Hematopoietic multipotent progenitor cell treated with erythropoietin and hydrocortisone succinate and interleukin-3 and kit ligand, for 4 days (in vitro differentiated cells): ENCODE measurements at places on chromosomes 5 and 9.
A peak's percentile ranks its signal among the peaks of the same experiment; 100 is the strongest.

- DNase-seq = no peak
Observed at GRCh38 chr5:39863926-39864552, 439.3 kb upstream of the DAB2 start.

- peak; percentile 95 for DNase-seq
Observed at GRCh38 chr5:177454397-177455035, 7.9 kb downstream of the PRR7 start.

DNA sequence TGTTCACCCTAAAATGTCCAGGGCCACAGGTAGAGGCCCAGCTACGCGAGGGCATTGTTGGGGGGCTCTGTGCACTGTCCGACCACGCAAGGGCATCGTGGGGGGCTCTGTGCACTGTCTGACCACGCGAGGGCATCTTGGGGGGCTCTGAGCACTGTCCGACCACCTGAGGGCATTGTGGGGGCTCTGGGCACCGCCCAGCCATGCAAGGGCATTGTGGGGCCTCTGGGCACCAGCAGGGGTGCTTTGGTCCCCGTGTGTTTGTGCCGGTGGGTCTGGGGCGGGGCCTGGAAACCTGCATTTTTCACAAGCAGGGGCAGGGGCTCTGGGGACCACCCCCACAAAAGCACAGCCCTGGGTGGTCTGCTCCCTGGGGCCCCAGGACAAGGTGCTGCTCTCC, 41.5 kb upstream of the RXRA start:
- DNase-seq = no peak

GRCh38 chr5:9105851-9106250, 440.0 kb downstream of the SEMA5A start:
- DNase-seq = no peak

GRCh38 chr5:58629271-58630159, 46.6 kb downstream of the RAB3C start:
- peak; percentile 65 for DNase-seq

GRCh38 chr9:38094165-38094564, 25.1 kb upstream of the SHB start:
- no peak for DNase-seq

DNA sequence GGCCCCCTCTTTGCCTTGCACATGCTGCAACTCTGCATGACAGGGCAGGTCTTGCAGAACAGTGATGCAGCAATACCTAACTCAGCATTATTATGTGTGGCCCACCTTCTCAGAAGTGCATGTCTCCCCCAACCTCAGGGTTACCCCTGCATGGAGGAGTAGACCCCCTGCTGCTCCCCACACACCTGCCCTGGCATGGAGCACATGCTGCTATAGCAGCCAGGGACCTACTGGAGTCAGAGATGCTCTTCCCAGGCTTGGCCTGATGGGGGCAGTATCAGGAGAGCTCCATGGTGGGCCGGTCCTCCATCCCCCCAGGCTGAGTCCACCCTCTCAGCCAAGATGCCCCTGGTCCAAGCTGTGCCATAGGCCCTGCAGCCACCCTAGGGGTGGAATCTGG, 13.2 kb upstream of the BOD1 start:
- peak; percentile 29 for DNase-seq

DNA sequence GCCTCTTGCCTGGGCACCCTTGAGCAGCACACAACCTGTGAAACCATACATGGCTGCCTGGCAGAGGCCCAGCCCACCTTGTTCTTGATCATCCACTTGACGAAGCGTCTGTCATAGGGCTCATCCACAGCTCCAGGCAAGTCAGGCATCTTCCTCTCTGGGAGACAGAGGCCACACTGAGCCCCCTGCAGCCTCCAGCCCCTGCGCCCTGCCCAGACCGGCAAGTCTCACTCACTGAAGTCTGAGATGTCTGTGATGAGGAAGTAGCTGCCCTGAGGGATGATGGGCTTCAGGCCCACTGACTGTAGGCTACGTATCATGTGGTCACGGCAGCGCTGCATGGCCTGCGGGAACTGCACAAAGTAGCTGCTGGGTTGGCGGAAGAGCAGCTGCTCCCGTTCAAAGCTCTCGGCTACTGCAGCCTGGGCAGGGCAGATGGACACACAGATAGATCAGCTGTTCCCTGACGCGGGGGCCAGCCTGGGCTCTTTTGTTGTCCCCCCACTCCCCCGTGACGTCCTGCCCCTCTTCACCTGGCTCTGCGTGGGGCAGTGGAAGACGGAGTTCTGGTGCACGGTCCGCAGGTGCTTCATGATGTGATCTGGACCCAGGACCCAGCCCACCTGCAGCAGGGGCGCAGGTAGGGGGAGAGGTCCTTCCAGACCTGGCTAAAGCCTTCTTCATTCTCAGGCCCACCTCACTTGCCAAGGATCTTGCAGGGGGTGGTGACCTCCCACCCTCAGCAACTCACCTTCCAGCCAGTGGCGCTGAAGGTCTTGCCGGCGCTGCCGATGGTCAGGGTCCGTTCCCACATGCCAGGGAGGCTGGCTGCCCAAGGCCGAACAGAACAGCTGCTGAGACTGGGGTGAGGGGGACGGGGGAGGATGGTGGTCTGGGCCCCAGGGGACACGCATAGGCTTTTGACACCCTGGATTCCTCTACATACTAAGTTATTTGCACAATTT, 5.9 kb upstream of the SPOUT1 start:
- no peak for DNase-seq

DNA sequence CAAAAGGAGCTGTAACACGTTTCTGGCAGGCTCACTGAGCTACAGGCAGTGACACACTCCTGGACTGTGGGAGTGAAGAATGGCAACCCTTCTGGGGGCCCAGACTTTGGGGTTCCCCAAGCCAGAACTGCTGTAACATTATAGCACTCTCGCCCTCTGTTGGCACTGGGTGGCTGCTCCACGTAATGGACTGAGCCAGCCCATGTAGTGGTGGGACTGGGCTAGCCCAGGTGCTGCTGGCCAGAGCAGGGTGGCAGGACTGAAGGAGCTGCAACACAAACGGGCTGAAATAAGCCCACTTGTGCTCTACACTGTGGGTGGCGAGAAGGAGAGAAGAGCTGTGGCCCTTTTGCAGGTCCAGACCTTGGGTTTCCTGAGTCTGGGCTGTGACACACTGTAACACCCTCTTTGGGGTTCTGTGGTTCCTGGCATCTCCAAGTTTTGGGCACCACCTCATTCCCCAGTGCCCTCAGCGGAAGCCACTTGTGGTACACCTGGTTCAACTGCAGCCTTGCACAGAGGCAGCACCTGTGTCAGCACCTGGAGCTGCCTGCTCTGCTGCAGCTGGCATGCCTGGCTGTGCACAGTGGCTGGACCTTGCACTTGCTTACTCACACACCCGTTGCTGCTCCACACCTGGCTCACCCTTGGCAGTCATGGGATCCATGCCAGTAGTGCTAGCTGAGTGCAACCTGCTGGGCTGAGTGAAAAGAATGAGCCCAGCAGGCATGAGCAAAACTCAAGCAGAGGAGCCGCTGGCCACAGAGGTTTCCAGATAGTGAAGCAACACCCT, 95.0 kb upstream of the PRR16 start:
- DNase-seq = no peak

DNA sequence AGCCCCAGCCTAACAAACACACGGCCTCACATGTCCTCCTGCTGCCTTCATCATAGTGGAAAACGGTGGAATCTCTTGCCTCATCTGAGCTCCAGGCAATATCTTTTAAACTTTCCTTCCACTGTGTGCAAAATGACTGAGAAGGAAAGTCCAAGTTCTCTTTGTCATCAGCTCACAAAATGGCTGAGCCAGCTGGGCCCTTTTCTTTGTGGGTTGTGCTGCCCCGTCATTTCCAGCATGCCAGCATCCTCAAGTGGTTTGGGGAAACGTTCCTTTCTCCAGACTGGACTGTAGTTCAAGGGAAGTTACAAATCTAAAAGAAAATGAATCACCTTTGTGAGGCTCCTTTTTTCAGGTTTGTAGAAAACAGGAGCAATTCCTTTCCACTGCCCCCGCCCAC, 171.1 kb upstream of the FSTL4 start:
- no peak for DNase-seq

- no peak for DNase-seq
Observed at GRCh38 chr5:19835442-19835841, 152.6 kb downstream of the CDH18 start.

DNA sequence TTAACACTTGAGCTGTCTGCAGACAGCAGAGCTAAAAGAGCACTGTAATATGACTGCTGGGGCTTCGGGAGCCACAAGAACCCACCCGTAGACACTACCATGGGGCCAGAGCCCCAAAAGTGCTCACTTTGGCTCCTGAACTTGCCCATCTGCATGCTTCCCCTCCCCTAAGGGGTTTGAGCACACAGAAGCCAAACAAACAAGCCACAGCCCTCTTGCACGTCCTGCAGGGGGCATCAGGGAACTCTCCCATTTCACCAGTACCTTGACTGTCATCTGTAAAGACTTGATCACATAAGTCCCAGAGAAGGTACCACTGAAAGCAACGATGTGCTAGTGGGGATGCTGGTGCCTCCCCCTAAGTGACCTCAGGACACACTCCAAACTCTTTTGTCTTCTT, 681.8 kb downstream of the SEMA5A start:
- peak; percentile 35 for DNase-seq

- DNase-seq = no peak
Observed at GRCh38 chr5:164073081-164073480, 567.7 kb downstream of the MAT2B start.

- peak; percentile 36 for DNase-seq
Observed at GRCh38 chr9:108634204-108634603, 221.6 kb downstream of the ACTL7B start.

- DNase-seq = peak; percentile 49
Observed at GRCh38 chr9:74496819-74497747, at the start of gene RORB. Gene RORB (plus strand): TSS chr9:74497335. CDS start chr9:74497977, 642 bp downstream.

GRCh38 chr9:656926-657568, 184.4 kb upstream of the DMRT1 start:
- peak; percentile 50 for DNase-seq

GRCh38 chr5:175862131-175863012, 9.0 kb upstream of the CPLX2 start:
- DNase-seq = no peak

DNA sequence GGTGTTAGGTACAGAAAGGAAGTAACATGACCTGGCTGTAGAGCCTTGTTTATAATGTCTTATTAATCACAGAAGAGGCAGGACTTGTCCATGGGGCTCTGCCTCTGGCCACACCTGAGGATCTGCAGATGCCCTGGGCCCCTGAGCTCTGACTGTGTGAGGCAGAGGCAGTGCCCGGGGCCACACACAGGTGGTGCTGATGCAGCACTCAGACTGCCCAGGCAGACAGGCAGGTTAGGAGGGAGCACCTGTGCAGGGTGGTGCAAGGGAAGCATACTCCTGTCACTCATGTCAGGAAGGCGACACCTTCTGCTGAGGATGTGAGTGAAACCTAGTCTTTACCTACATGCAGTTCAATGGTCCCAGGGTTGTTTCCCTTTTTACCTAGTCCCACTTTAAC, 88.7 kb downstream of the CFAP90 start:
- no peak for DNase-seq

DNA sequence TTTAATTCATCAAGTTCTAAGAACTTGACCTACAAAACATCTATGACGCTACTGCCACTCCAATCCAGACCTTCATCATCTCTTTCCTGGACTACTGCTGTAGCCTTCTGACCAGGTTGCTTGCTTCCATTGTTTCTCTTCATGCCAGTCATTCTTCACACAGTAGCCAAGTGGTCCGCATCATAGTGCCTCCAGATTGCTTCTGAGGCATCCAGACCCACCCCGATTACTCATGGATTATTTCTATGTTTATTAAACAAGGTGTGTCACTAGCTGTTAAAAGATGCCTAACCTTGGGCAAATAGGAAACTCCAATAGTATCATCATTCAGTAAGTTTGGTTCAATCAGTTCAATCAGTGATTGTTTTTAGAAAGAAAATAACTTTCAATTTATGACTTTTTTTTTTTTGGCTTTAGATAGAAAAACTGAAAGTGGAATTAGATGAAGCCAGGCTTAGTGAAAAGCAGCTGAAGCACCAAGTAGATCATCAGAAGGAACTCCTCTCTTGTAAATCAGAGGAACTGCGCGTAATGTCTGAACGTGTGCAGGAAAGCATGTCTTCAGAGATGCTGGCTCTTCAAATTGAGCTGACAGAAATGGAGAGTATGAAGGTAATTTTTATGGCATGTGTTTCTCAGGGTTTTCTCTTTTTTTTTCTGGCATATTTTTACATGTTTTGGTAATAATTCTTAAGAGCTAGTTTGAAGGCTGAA, 9.5 kb downstream of the SPDL1 start:
- DNase-seq = no peak

DNA sequence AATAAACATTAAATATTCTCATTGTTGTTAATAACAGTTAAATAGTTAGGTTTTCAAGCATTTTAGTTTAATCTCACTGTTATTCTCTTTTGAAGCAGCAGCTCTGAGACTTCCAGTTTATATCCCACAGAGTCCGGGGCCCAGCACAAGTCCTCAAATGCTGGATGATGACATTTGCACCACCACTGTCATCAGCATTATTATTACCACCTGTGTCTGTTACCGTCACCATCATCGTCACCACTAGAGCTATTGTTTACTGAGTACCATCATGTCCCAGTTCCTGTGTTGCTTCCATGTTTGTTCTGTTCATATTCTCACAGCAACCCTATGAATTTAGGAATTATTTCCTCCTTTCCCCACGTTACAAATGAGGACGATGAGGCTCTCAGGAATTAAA, 169.2 kb upstream of the NR3C1 start:
- DNase-seq = no peak

- no peak for DNase-seq
Observed at GRCh38 chr9:96293498-96294158, 8.3 kb downstream of the HSD17B3 start.

DNA sequence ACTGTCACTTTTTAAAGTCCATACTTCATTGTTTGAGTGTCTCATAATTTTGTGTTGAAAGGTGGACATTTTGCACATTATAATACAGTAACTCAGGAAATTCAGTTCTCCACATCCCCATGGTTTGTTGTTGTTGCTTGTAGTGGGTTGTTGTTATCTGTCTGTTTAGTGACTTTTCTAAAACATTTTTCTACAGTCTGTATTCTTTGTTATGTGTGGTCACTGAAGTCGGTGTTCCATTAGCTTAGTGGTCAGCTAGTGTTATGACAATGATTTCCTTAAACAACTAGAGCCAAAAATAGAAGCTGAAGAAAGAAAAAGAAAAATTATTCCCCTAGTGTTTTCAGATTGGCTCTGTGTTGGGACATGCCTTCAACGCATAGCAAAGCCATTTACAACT, 5.6 kb upstream of the IL33 start:
- no peak for DNase-seq

- no peak for DNase-seq
Observed at GRCh38 chr5:153086486-153086885, 404.0 kb upstream of the GRIA1 start.

- DNase-seq = peak; percentile 6
Observed at GRCh38 chr5:37436146-37436934, 57.2 kb downstream of the WDR70 start.

- no peak for DNase-seq
Observed at GRCh38 chr9:13411791-13412190, 132.3 kb upstream of the MPDZ start.

DNA sequence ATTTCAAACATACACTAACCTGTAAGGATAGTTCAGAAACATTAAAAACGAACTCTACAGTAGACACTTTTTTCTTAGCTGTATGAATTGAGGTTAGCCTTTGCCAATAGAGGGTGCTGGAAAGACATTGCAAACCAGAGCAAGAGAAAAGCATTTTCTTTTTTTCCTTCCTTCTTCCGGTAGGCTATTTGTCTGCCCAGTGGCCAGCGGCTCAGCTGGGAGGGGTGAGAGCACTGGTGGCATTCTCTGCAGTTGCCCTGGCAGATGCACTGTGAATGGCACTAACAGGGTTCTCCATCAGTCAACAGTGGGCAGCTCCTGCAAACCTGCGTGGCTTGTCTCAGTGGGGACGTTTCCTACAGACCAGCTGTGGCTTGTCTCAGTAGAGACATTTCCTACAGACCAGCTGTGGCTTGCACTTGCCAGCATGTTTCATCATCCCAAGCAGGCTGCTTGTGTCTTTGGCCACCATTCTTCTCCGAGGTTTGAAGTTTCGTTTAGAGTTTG, 984.5 kb upstream of the CDH18 start:
- peak; percentile 2 for DNase-seq
